ENCODE measurements at places on chromosomes 13 and 19.

- DNase-seq = no peak
Observed at GRCh38 chr13:113365971-113366588, 2.1 kb upstream of the GRTP1 start.

DNA sequence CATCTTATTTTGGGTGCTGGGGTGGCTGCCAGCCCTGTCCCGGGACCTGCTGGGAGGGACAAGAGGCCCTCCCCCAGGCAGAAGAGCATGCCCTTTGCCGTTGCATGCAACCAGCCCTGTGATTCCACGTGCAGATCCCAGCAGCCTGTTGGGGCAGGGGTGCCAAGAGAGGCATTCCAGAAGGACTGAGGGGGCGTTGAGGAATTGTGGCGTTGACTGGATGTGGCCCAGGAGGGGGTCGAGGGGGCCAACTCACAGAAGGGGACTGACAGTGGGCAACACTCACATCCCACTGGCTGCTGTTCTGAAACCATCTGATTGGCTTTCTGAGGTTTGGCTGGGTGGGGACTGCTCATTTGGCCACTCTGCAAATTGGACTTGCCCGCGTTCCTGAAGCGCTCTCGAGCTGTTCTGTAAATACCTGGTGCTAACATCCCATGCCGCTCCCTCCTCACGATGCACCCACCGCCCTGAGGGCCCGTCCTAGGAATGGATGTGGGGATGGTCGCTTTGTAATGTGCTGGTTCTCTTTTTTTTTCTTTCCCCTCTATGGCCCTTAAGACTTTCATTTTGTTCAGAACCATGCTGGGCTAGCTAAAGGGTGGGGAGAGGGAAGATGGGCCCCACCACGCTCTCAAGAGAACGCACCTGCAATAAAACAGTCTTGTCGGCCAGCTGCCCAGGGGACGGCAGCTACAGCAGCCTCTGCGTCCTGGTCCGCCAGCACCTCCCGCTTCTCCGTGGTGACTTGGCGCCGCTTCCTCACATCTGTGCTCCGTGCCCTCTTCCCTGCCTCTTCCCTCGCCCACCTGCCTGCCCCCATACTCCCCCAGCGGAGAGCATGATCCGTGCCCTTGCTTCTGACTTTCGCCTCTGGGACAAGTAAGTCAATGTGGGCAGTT is 8.6 kb downstream of the CALM3 start:
- no peak for DNase-seq

- no peak for DNase-seq
Observed at GRCh38 chr19:28619816-28620429, 593.0 kb downstream of the UQCRFS1 start.

DNA sequence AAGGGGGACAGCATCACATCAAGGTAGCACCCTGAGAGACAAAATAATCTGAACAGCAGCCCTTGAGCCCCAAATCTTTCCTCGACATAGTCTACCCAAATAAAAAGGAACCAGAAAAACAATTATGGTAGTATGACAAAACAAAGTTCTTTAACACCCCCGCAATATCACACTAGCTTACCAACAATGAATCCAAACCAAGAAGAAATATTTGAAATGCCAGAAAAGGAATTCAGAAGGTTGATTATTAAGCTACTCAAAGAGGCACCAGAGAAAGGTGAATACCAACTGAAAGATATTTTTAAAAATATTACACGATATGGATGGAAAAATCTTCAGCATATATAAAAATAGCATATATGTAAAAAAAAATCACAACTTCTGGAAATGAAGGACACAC is 252.9 kb upstream of the SLITRK6 start:
- no peak for DNase-seq

DNA sequence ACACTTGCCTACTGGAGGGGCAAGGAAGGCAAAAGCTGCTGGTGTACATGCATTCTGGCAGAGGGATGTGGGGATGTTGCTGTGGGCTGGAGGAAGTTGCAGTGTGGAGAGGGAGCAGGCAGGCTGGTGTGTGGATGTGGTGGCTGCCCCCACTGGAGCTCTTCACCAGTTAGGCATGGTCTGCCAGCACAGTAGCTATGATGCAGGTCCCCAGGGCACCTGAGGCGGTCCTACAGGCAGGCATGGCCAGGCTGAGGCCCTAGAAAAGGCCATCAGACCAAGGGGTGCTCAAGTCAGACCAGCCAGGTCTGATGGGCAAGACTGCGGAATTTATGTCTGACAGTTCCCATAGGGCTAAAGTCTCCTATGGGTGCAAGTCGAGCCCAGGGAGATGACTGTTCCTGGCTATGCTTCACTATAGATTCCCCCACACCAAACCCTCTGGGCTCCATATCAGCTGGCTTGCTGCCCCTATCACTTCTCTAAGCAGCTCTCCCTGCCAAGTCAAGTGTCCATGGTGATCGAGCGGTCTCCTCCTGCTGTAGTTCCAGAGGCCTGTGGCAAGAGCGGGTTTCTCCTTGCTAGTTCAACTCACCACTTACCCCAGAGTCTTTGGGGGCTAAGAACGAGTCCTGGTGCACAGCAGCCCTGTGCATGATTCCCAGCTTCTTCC is 473.1 kb downstream of the TDRD3 start:
- DNase-seq = no peak

- no peak for DNase-seq
Observed at GRCh38 chr13:73220966-73221720, 162.3 kb downstream of the KLF5 start.

- no peak for DNase-seq
Observed at GRCh38 chr13:49343731-49344130, 96.0 kb downstream of the CDADC1 start.

DNA sequence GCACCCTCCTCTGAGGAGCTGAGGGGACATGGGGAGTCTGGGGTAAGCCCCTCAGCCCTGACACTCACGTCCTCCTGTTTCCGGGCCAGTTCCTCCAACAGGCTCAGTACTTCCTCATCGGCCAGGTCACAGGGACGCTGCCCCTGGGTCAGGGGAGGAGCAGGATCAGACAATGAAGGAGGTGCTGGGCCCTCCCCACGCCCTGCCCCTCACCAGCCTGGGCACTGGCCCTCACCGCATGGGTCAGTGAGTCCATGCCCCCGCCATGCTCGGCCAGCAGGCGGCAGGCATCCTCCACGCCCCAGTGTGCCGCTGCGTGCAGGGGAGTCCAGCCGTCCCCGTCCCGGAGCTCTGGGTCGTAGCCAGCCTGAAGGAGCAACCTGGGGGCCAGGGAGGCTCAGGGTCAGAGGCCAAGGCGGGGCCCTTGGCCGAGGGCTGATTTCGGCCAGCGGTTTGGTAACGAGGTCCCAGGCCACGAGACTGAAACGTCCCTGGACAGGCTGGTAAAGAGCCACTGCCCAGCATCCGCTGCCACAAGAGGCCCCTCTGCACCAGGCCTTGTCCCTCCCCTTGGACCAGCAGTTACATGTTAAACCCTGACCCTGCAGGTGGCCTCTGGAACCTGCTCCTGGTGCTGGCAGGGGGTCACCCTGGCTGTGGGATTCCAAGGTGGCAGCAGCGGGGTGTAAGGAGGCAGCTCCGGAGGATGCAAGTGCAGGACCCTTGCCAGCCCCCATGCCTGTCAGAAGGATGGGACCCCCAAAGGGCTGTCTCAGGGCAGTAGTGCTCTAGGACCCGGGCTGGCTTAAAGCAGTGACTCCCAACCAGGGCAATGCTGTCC is 18.5 kb downstream of the PPP1R12C start:
- no peak for DNase-seq

DNA sequence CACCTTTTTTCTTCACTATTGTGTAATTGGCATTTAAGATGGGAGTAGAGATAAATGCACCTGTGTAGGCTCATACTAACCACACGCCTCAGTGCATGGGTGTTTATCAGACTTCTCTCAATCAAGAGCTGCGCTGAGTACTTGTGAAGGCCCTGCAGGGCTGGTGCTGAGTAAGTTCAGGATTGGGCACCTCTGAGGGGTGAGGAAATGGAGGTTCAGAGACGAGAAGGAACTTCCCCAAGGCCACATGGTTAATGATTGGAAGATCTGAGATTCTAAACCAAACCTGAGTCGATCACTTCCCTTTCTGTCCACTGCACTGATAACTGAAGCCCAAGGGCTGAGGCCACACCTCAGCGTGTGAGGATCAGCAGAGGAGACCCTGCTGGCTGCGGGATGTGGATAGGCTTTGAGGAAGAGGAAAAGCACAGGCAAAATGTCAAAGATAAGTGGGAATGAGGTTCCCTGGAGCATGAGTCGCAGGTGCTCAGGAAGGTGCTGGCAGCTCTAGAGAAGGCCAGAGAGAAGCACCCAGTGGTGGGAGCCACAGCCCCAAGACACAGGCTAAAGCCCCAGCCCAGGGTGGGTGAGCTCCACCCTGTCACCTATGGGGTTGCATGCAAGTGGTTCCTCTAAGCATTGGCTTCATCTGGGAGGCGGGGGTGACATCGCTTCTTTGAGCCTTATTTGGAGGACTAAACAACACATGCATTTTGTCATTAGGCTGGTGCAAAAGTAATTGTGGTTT is 32.3 kb upstream of the GJB6 start:
- DNase-seq = no peak

DNA sequence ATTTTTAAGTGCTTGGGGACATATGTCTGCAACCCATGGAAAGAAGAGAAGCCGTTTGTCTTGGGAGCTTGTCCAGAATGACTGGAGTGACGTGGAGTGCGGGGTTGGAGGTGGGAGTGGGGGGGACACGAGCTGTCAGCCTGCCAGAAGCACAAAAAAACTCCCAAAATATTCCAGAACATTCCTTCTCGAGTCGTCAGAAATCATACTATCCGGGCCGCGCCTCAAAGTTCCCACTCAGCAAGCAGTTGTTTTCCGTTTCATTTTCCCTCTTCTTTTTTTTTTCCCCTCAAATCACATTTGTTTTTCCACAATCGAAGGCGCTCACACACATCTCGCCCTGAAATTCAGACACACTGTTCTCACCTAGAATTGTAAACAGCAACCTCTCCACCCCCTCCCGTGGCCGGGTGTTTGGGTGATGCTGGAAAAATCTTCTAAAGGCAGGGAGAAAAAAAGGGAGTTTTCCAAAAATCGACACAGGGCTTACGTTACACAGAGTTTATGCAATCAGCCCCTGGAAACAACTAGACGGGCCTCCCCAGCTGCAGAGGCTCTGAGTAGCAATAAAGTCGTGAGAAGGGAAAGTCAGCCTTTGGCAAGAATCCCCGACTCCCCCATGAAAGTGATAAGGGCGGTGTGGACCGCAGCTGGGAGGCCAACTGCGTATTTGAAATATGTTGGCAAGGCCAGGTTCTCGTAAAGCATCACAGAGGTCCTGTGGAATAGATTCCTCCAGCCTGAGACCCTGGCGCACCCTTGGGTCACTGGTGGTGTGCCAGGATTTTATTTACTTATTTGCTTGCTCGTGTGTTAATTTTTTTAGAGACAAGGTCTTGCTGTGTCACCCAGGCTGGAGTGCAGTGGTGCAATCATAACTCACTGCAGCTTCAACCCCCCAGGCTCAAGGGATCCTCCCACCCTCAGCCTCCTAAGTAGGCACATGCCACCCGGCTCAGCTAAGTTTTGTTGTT is 31.2 kb upstream of the KLF2 start:
- peak; percentile 77 for DNase-seq

DNA sequence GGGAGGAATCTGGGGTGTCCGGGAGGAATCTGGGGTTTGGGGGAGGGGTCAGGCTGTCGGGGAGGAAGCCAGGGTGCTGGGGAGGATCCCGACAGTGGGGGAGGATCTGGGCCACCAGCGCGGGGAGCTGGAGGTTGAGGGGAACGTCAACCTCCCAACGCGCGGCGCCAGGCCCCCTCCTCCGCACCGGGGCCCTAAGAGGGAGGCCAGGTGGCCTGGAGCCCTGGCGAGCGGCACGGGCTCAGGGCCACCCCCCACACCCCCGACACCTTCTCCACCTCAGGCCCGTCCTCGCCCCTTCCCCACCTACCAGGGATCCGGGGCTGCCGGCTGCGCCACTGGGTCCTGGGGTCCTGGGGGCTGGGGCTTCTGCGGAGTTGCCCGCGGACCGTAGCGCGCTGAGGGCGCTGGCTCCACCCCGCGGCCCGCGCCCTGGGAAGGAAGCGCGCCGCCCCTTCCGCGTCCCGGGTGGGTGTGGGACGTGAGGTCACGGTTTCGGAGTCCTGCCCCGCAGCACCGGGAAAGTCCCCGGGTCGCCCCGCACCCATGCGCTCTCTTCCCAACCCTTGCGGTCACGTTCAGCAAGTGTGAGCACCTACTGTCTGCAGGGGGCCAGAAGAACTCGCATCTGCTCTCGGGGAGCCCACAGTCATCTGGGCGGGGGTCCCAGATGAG is at the start of gene TICAM1:
TSS of gene TICAM1 (minus strand) at position 409 of the 675 bp plus-strand sequence. CDS start 13,335 bp downstream, outside the sequence.
- DNase-seq = no peak

- DNase-seq = no peak
Observed at GRCh38 chr19:374886-375235, 30.3 kb upstream of the MIER2 start.

DNA sequence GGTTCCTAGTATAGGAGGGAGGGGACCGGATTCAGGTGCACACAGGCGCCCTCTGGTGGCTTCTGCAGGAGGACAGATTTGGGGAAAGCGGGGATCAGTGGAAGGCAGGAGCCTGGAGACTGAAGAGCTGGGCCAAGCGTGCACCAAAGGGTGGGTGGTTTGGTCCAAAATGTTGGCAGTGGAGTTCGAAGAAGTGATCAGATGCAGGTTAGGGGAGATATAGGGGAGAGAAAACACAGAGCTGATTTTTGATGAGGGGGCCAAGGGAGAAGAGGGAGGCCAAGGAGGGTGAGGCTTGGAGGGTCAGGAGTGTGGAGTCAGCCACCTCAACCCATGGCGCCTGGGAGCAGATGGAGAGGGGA is 6.8 kb upstream of the CARM1 start:
- no peak for DNase-seq

GRCh38 chr19:17450264-17451075 is 2.0 kb upstream of the TMEM221 start:
- no peak for DNase-seq

- DNase-seq = no peak
Observed at GRCh38 chr19:8017808-8018207, 12.4 kb upstream of the ELAVL1 start.

- no peak for DNase-seq
Observed at GRCh38 chr13:114148521-114148855, 16.1 kb upstream of the RASA3 start.

DNA sequence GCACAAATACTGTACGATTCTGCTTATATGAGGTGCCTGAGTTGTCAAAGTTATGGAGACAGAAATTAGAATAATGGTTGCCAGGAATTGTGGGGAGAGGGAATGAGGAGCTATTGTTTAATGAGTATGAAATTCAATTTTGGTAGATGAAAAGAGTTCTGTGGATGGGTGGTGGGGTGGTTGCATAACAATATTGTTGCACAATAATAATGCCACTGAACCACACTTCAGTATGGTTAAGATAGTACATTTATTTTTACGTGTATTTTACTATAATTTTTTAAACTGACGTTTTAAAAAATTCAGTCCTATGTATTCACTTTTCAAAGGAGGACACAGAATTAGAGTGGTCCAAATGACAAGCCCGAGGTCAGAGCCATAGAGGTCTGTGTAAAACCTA is 1.8 kb upstream of the OXGR1 start:
- DNase-seq = no peak

- DNase-seq = no peak
Observed at GRCh38 chr19:6271721-6272410, 7.9 kb downstream of the MLLT1 start.

- DNase-seq = no peak
Observed at GRCh38 chr13:33307843-33308242, 22.3 kb upstream of the STARD13 start.

All from AG04449 (cell line).